GM12865 (cell line): ENCODE measurements at places on chromosomes 12 and 14.
A peak's percentile ranks its signal among the peaks of the same experiment; 100 is the strongest.

GRCh38 chr14:76773188-76773885 lies 12.1 kb downstream of the VASH1 start:
- DNase-seq: no peak

DNA sequence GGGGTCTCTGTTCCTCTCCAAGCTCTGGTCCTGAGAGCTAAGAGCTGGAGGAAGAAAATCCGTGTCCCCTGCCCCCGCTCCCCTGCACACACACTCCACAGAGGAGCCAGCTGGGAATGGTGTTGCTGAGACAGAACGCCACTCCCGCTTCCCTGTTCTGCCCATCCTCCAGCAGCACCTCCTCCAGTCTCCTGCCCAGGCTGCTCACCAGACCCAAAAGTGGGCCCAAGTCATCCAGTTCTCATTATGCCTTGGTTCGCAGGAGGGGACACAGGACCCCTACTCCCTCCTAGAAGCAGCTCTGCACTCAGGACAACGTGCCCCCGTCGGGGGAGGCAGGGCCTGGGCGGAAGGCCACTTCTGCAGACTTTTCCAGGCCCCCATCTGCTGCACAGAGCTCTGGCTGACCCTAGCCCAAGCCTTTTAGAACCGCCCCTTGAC lies 830 bp upstream of the TRMT61A start:
- DNase-seq: no peak

DNA sequence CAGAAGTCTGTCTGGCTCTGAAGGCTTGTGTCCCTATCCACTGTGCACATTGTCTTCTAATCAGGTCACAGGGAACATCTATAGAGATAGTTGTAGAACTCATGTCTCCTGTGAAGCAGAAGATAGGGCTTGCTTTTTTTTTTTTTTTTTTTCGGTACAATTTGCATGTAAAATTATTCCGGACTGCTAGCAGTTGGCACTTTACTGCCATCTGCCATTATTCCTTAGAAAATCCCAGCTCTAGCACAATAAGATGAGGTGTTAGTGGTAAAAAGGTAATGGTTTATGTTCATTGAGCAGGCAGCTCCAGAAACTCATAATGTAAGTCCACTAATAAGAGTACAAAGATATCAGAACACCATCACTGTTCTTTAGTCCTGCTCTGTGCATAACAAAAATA lies 8.7 kb downstream of the MYRFL start:
- DNase-seq: no peak

DNA sequence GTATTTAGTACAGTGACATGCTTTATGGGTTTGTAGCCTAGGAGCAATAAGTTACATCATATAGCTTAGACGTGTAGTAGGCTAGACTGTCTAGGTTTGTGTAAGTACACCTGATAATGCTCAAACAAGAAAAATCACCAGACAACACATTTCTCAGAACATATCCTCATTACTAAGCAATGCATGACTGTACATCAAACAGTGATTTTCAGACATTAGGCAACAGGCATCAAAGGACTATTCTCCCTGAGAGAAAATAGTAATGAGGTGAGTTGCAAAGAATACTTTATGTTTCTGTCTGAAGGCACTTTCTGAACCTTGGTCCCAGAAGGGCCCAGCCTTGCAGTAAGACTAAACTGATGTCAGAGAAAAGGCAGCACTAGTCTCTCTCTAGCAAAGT lies 48.4 kb upstream of the SYT10 start:
- DNase-seq: no peak

GRCh38 chr14:33568935-33569579 lies 381.8 kb downstream of the EGLN3 start:
- DNase-seq: no peak

- DNase-seq: no peak
Observed at GRCh38 chr14:22010545-22011252, 337.1 kb upstream of the OR4E1 start.

GRCh38 chr12:62006076-62006732 lies 254.0 kb upstream of the USP15 start:
- DNase-seq: peak; percentile 50

GRCh38 chr14:70020352-70021170 lies 141.3 kb downstream of the SMOC1 start:
- DNase-seq: no peak

- no peak for DNase-seq
Observed at GRCh38 chr14:100687386-100687785, 39.3 kb upstream of the DLK1 start.

GRCh38 chr12:94329366-94329765 lies 130.3 kb downstream of the CEP83 start:
- DNase-seq: peak; percentile 7

GRCh38 chr12:84336231-84336630 lies 576.4 kb downstream of the SLC6A15 start:
- DNase-seq: no peak

DNA sequence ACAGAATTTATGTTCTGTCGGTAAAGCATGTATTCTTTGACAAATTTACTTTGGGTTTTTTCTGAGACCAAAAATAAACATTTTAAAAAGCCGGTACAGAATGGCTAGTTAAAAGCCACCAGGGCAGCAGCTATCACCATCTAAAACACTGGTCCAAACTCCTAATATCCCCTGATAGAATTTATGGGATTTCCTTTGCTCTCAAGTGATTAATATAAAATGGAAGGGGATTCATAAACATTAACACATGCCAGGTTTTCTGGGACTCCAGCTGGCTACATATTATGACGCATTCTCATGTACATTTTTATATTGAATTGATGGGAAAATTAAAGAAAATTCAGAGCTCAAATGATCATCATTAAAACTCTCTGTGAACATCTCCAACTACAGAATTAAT lies 640.8 kb downstream of the C12orf50 start:
- DNase-seq: no peak

DNA sequence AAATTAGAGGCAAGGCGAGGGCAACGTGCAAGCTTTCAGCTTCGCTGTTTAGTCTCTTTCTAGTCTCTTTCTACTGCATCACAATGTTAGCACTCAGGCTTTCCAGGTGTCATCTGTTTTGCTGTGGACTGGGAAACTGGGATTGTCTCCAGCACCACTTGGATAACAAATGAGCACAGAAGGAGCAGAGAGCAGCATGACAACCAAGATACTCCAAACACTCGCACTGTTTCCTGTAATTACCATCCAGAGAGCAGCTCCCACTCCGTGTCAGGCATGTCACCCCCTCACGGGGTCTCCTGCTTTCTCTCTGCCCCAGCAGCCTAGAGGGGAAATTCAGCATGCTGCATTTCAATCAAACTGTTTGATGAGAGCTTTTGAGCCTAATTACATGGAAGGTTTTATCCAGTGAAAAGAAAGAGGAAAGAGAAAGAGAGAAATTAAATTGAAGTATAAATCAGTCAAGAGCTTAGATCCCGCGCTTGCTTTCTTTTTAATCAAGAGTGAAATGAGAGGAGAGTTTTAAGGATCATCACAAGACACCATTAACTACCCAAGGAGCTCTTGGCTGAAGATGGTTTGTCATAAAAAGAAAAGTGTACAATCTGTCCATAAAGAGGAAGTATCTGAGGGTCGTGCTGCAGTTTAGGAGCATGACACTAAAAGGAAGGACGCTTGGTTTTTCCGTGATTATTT lies 917.7 kb downstream of the DIO2 start:
- DNase-seq: no peak

DNA sequence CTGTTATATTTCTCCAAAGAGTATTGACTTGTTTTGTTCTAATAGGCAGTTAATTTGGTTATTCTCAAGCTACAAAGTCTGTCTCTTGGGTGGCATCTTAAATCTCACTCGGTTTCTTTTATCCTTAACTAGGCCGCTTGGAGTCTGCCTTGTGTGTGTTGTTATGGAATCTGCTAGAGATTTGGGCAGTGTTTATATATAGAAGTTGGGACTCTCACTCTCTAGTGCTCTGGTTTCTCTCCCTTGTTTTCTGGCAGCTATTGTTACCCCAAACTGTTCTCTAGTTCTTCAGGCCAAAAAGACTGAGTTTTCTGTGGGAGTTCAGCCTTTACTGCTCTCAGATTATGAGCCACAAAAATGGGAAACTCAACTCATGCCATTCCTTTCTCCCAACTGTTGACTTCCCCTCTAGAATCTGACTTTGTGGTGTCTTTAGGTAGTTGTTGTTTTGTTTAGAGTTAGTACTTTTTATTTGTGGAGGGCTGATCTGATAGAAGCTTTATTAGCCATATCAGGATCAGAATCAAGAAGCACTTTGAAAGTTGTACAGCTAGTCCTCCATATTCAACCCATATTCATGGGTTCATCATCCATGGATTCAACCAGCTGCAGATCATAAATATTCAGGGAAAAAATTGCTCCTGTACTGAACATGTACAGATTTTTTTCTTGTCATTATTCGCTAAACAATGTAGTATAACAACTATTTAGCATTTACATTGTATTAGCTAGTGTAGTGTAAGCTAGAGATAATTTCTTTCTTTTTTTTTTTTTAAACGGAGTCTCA lies 11.2 kb downstream of the PSMA6 start:
- no peak for DNase-seq

GRCh38 chr12:11711651-11712327 lies 62.3 kb downstream of the ETV6 start:
- DNase-seq: no peak

GRCh38 chr14:92353447-92353846 lies 30.5 kb downstream of the SLC24A4 start:
- no peak for DNase-seq

GRCh38 chr12:9951026-9951675 lies 19.0 kb upstream of the CLEC2A start:
- DNase-seq: peak; percentile 41

DNA sequence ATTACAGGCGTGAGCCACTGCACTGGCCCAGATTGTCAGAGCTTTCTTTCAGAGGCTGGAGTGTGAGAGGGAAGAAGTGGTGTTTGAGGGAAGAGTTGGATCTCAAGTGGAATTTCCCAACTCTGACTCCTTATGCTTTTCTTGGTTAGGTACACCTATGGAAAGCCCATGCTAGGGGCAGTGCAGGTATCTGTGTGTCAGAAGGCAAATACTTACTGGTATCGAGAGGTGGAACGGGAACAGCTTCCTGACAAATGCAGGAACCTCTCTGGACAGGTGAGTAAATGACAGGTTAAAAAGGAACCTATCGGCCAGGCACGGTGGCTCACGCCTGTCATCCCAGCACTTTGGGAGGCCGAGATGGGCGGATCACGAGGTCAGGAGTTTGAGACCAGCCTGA lies 14.9 kb downstream of the A2ML1 start:
- DNase-seq: no peak

GRCh38 chr12:108671110-108671509 lies 37.4 kb upstream of the SELPLG start:
- no peak for DNase-seq

GRCh38 chr12:51622564-51622963 lies 31.5 kb downstream of the SCN8A start:
- DNase-seq: no peak

- DNase-seq: peak; percentile 66
Observed at GRCh38 chr12:124273630-124274029, 21.3 kb upstream of the RFLNA start.

DNA sequence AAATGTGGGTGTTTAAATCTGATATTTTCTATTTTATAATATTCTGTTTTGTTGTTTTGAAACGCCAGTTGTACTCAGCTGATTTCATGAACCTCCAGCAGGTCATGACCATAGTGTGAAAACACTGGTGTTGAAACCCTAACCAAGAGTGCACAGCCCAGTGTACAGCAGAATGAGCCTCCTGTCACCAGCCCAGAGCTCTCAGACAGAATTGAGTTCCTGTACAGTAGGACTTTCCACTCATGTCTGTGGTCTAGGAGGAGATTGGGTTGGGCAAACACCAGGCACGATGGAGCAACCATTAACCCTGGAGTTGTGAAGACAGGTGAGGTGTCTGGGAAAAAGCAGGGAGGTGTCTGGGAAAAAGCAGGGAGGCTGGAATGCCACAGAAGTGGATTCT lies 908.8 kb downstream of the VRK1 start:
- DNase-seq: peak; percentile 67
